ENCODE measurements at places on chromosomes 4 and X. TPM values are rescaled to one million over a fixed set of nuclear protein-coding genes. Genes with fewer than 3 reads are reported as not detected.

DDIT4L gene
- 6.9 TPM for total RNA-seq

RPS6KA6 gene
- total RNA-seq, result 12.4 TPM

DCHS2 gene
- total RNA-seq, result 5.1 TPM

PABPC4L gene
- 14.8 TPM for total RNA-seq

RIPPLY1 gene
- total RNA-seq, result not detected

RASL11B gene
- total RNA-seq, result 22.7 TPM

GRIA3 gene
- total RNA-seq, result 2.3 TPM

PPBP gene
- not detected for total RNA-seq

PDLIM5 gene
- total RNA-seq, result 64.6 TPM

SPP1 gene
- total RNA-seq, result 30.3 TPM

FAM149A gene
- total RNA-seq, result 13.6 TPM

CPE gene
- total RNA-seq, result 94.1 TPM

LEF1 gene
- total RNA-seq, result 76.8 TPM

PCDH19 gene
- total RNA-seq, result 6.8 TPM

ASMT gene
- total RNA-seq, result 0.45 TPM

BCORL1 gene
- 28.9 TPM for total RNA-seq
